ENCODE measurements at places on chromosomes 2 and 18.

- DNase-seq: no peak
Observed at GRCh38 chr2:228838819-228839218, 432.3 kb downstream of the PID1 start.

GRCh38 chr2:8296306-8296705, 385.6 kb upstream of the ID2 start:
- peak; percentile 97 for DNase-seq

DNA sequence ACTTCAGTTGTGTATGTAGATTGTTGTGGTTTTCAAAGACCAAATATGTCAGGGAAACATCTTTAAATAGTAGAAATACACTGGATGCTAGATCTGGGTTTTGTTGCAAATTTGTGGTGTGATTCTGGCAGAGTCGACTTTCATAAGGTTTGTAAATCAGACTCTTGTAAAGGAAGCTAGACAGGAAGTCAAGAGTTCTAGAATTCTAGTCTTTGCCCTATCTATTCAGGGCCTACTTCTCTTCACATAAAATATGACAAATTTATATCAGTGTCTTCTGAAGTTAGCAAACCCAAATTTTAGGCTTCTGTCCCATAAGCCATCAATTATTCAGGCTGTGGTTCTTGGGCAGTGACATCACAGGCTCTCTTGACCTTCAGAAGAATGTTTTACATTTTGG, 1579.2 kb upstream of the PIK3C3 start:
- DNase-seq: no peak

DNA sequence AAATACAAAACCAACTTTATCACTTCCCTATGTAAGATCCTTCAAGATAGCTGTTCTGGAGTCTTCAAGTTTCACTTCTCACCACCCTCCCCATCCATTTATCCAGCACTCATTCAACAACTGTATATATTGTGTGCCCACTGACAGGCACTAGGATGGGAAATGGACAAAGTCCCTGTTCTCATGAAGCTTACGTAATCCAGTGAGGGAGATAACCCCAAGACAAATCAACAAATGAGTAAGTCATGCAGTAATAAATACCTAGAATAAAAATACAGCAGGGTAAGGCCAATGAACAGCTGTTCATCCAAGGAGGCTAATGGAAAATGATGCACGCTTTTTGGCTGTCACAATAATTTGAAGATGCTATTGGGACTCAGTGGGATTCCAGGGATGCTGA, 133.8 kb downstream of the MEMO1 start:
- no peak for DNase-seq

DNA sequence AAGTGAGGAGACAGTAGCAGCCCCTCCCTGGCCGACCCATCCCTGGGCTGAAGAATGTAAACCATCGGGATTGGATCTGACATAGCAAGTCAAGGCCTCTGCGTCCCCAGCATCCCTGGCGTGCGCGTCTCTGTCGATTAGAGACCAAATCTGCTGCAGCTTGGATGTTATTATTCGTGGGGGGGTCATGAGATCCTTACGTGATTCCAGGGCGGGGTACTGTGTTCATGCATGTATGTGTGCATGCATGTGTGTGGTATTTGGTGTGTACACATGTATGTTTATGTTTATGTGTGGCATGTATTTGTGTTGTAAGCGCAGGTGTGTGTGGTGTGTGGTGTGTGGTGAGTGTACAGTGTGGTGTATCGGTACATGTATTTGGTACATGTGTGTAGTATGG, 741.8 kb upstream of the SALL3 start:
- DNase-seq: no peak

DNA sequence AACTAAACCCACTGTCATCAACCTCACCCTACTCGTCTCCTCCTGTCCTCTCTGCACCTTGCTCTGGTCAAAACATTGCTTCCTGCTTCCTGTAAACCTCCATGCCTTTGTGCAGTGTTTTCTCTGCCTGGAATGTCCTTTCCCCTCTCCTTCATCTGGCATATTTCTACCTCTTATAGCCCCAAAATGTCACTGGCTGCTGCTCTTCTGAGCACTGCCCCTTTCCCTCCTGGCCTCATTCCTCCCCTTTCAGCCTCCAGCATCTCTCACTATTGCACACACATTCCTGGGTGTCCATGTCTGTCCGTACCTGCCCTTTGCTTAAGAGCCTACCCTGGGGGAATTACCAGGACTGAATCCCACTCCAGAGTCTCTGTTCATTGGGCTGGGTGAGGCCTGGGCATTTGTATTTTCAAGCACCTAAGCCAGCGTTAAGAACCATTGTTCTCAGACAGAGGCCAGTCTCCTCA, 84.9 kb downstream of the MOGAT1 start:
- DNase-seq: no peak

GRCh38 chr2:61585383-61585782, 47.2 kb upstream of the XPO1 start:
- DNase-seq: peak; percentile 86

- DNase-seq: peak; percentile 58
Observed at GRCh38 chr2:97951155-97951680, 44.5 kb downstream of the TMEM131 start.

DNA sequence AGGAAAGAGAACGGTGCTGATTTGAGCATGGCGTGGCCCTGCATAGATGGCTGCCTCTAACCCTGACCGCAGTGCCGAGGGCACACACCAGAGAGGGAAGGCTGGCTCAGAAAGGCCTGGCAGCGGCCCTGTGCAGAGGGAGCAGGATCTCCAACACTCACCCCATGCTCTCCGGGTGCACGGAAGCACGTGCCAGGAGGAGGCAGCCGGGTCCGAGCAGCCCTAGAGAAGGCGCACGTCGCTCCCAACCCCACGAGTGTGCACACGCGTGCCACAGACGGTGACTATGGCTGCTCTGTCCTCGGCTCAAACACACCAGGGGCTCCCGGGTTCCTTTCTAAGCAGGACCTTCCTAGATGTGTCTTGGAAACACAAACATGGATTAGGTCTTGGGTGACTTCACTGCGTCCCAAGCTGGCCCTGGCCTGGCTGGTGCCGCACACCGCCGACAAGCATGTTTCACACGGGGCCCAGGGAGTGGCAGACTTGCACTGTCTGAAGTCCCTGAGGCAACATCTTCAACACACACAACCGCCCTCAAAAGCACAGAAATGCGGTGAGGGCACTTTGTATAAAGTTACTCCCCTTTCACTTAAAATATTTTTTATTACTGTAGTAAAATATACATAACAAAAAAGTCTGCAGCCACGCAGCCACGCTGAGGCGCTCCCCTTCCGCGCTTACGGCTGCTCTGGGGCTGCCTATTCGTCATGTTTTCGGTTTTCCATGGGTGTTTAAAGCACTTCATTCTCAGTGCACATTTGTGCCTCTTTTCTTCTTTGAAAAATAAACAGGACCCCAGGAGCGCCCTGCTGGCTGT, 110.0 kb downstream of the ZNF516 start:
- no peak for DNase-seq

Data from inflammatory macrophage treated with lipopolysaccharide for 1 hour (primary cell).